ENCODE measurements at places on chromosomes 6 and 20.

DNA sequence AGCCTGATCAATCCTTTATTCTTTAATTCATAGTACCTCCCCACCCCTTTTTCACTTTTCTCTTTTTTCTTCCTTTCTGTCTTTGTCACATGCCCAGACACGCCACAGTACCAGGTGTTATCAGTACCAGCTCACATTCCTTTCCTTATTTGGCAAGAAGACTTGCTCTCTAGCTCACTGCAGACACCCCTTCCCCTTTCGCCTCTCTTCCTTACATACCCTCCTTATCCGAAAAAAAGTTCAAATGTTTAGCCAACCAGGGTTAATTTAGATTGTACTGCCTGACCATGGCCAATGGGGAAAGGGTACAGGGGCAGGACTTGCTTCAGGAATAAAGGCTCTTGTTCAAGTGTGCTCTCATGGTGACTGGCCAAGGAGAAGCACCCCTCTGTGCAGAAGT, 9.3 kb upstream of the SIRPB2 start:
- DNase-seq, result no peak

DNA sequence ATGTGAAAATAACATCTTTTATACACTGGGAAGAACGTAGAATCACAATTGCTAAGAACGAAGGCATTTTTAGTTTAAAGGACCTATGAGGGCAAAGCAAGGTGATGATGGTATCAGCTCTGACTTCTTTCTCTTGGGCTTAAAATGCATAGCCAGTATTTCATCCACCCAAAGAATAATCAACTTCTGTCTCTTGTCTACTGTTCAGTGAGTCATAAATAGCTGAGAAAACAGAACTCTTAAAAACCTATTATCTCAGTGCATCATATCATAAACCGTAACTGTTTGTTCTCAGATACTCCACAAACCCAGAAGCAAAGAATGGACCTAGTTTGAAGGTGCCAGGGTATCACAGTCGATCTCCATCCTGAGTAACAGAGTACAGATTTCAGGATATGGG, 5.2 kb downstream of the PHF10 start:
- no peak for DNase-seq

DNA sequence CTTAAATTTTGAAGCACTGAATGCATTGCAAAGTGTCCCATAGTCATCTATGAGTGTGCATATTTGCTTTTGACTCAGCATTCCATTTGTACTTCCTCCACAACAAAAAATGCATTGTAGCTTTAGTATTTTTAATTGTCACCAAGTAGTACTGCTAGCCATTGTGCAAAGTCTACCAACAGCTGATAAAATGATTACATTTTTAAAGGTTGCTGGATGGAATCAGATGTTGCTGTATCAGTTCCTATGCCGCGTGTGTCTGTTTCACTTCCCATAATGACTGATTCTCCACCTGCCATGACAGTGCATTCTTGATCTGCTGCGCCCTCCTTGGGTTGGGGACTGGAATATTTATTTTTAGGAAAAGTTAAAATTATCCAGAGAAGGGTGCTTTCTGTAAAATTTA, 41.2 kb downstream of the SLX4IP start:
- DNase-seq, result no peak

GRCh38 chr6:167547751-167548150, 222.9 kb downstream of the TTLL2 start:
- DNase-seq, result no peak

DNA sequence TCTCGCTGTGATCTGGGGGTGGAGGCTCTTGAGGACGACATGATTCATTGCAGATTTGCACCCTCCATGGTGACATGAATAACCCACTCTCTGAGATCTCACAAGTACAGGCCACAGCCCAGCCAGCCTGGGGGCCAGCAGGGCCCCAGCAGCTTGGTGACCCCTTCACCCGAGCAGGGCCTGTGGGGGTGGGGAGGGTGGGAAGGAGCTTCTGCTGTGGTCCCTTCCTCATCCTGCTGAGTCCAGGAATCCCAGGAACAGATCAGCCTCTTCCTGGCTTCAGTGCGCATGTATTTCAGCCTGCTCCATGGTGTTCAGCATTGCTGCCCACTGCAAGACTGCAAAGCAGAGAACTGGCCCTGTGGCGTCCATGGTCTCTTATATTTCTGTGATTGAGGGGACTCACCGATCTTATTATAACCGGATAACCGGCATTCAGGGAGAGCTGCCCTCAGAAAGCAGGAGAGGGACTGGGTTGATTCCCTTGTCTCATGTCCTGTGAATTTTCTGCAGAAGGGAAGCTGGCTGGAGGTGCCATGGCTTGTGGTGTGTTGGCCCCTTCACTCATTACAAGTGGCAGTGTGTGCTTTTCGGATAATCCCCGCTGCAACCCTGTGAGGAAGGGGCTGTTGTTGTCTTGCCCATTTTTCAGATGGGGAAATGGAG, 118.8 kb upstream of the FRMD1 start:
- DNase-seq, result no peak

DNA sequence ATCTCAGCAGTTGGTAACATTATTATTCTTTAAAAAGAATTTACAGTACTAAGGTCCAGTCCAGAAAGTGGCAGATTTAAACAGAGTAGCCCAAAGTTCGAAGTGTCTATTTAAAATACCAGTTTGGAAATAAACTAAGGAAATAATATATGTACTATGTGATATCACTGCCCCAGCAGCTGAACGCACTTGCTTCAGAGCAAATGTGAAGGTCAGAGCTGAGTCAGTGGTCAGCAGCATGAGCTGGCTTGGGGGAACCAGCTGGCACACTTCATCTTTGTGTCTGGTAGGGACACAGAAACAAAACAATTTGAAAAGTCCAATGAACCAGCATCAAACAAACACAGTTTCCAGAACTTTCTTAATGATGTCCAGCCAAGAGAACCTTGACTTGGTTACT, 15.4 kb downstream of the TMEM14B start:
- no peak for DNase-seq

DNA sequence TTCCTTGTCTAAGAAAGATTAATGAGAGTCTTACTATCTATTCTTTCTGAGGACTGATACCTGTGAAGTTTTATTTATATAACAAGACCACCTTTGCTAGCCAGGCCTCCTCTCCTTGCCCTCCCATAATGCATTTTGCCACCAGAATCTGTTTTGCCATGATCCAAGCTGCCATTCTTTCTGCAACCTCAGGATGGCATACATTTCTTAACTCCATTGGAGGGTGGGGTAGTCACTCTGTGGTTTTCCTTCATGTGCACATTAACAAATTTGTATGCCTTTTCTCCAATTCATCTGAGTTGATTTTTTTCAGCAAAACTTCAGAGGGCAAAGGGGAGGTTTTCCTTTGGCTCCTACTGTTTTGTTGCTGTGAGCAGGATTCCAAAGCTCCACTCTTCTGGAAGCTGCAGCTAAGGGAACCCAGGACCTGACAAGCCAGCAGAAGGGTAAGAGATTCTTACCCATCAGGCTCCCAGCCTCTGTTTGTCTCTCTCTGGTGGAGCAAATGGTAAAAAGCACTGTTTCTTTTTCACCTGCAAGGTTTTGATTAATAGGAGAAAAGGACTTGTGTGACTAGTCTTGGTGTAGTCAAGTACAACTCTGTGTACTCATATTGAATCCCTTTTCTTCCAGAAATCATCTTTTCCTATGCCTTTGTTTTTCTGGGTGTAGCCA, 26.2 kb upstream of the ENPP4 start:
- DNase-seq, result no peak

- DNase-seq, result no peak
Measured at GRCh38 chr6:161407581-161407980, 133.7 kb upstream of the AGPAT4 start.

GRCh38 chr6:98516206-98516605, 318.2 kb upstream of the POU3F2 start:
- no peak for DNase-seq

DNA sequence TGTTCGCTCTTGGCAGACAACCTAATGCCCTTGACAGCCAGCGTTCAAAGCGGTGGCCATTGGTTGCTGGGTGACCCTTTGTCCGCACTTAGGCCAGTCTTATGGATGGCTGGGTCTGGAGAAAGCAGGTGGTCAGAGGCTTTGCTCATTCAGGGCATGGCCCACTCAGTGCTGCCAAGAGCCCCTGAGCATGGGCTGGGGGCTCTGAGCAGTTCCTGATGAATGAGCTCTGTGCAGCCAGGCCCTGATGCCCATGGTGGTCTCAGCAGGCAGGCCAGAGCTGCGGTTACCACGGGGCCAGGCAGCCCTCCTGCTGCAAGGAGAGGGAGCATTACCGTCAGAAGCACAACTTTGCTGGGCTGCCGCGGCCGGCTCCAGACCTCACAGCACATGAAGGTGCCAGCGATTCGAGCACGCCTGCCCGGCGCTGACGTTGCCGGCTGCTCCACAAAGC, 36.3 kb downstream of the CDH4 start:
- no peak for DNase-seq

- no peak for DNase-seq
Measured at GRCh38 chr6:166441325-166442078, 58.8 kb upstream of the MPC1 start.

DNA sequence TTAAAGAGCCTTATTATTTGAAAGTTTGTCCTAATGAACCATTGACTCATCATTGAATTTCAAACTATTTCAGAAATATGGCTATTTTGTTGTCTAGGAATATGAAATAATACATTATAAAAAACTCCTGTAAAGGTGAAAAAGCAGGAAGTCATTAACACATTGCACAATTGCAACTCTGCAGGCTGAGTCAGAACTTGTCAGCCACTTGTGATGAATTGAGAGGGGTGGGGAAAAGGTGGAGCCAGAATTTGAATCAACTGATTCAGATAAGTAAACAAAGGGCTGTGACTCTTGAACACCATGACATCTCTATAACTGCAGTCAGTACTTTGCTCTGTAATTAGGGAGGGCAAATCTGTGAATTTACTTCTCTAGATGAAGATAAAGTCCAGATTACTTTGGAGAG, 6.0 kb downstream of the C6orf141 start:
- no peak for DNase-seq

- no peak for DNase-seq
Measured at GRCh38 chr20:63492982-63493381, 5.9 kb downstream of the EEF1A2 start.

DNA sequence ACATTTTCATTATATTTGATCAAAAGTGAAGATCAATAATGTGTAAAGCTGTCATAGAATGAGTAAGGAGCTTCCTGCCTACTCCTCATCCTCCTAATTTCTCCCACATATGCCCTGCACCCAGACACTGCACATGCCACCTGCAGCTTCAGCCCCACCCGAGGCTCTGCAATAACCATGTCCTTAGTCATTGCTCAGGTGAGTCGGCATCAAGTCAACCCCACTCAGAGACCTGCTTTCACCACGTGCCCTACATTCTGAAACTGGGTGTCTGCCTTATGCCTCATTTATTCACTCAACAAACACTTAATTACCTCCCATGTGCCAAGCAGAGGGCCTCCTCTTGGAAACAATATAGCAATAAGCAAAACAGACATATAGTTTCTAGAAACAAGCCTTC, 15.4 kb upstream of the TNFAIP3 start:
- no peak for DNase-seq

DNA sequence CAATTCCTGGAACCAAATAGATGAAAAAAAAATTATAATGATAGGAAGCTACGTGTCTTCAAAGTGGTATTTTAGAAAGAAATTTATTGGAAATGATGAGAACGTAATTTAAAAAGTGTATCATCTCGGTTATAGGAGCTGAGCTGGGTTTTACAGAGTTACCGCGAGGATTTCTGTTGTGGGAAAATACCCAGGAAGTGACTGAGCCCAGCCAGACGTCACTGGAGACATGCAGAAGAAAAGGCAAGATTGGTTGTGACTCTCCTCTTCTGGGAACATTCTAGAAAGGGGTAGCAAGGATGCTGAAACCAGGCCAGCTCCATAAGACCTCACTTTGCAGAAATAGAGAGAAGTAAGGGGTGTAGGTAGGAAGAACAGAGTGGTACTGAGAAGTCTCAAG, 95.9 kb upstream of the ADGRF1 start:
- no peak for DNase-seq

DNA sequence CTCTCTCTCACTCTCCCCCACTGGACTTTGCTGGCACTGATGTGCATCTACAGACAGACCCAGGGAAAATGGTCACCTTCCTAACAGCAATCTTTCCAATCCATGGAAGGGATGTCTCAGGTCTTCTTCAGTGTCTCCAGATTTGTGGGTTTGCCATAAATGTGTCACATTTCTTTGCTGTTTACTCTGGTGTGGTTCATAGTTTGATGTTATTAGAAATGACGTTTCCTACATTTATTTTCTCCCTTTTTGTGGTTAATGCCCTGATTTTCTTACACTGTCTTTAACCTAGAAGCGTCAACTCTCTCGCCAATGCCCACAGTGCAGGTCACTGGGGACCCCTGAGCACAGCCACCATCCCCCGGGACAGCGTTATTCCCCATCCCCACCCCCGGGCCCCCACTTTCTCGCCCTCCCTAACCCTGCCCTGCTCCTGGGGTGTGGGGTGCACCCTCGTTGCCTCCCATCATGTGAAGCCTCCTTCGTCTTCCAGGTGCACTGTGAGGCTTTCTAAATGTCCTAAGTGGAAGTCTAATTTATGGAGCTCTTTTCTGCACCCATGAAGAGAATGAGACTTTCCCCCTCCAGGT, 86.5 kb downstream of the YTHDF1 start:
- DNase-seq, result no peak

- DNase-seq, result no peak
Measured at GRCh38 chr6:163716690-163717089, 302.2 kb downstream of the QKI start.

DNA sequence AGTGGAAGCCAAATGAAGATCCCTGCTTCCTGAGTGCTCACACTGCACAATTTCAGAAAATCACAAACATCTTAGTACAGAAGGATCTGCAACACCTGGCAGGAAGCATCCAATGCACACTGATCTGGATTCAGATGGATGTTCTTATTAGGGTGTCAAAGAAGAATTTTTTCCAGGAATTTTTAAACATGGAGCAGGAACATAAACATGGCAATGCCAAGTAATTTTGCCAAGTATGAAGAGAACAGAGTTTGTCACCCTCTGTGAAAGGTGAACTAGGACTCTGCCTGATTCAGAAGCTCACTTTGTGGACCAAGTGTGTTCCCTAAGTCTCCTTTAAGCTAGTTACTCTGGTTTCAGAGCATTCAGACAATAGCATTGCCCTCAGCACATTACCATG, 208.5 kb downstream of the EPHA7 start:
- DNase-seq, result no peak

DNA sequence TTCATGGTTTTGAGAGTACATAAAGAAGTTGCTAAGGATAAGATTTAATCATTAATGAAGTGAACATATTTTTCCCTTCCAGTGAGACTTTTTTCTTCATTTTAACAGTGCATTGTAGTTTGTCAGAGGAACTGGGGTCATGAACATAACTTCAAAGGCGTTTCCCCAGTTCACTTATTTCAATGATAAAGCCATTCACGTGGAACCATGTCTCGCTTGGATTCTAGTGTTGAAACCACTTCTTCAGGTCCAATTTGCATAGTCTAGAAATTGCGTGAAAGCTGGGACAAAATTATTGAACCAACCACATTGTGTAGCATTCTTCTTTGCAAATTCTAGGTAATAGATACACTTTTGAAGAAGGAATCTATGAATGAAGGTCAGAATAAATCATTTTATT, 197.0 kb downstream of the CLIC5 start:
- DNase-seq, result no peak

DNA sequence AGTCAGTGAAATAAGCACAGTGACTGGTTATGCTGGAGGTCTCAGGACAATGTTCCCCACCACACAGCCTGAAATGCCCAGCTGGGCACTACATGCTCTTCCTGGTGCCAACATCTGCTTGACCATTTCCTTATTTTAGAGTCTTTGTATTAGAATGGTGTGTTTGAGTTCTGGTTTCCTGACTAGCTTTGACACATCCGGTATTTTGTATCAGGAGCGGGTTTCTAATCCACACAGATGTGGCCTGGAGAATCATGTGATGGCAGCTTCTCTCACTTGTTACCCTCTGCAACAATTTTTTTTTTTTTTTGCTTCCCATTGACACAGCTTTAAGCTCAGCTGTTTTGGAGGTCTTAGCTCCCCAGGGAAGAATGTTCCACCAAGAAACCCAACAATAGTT, 164.5 kb upstream of the CST7 start:
- no peak for DNase-seq
